ENCODE measurements at places on chromosomes 13 and 19. TPM values are rescaled to one million over a fixed set of nuclear protein-coding genes. Genes with fewer than 3 reads are reported as not detected.

Gene VSTM1
- total RNA-seq: not detected

Gene PET100
- total RNA-seq: 25.0 TPM

Gene ZSCAN4
- total RNA-seq: not detected

DNA sequence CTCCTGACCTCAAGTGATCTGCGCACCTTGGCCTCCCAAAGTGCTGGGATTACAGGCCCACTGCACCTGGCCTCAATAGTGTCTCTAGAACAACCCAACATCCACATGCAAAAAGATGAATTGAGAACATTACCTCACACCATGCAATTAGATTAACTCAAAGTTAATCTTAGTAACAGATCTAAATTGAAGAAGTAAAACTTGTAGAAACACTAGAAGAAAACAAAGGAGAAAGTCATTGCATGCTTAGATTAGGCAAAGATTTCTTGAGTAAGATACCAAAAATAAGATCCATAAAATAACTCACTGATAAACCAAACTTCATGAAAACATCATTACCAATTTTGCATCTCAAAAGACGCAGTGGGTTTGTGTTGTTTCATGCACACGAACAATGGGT is 2.8 kb downstream of the CPAMD8 start:
- no peak for DNase-seq

- DNase-seq: no peak
Observed at GRCh38 chr13:27637289-27637626, 15.6 kb downstream of the POLR1D start.

DNA sequence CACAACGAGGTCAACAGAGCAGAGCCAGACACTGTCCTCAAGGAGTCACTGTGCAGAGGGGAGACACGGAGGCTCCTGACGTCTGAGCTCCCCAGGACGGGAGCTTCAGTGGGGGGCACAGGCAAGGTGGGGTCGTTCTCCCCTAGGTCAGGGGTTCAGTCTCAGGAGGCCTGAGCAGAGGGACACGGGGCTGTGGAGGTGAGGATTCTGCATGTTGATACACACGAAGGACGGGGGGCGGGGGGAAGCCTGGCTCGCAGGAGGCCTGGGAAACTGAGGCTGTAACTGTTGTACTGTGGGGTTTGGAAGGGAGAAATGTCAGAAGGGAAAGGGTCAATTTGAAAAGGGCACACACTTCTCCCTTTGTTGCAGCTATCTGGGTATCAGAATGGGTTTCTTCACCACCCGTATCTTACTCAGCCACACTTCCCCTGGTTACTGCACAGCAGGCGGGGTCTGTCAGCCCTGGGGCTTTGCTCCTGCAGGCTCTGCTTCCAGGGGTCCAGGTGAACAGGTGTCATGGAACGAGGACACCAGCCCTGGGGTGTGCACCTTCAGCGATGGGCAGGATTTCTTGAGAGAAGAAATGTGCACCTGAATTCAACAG is 748 bp upstream of the SIGLEC8 start:
- DNase-seq: no peak

GRCh38 chr19:18230941-18231734 is 4.9 kb upstream of the PDE4C start:
- DNase-seq: no peak

GRCh38 chr19:43804432-43804831 is 2.2 kb upstream of the LYPD5 start:
- no peak for DNase-seq

DNA sequence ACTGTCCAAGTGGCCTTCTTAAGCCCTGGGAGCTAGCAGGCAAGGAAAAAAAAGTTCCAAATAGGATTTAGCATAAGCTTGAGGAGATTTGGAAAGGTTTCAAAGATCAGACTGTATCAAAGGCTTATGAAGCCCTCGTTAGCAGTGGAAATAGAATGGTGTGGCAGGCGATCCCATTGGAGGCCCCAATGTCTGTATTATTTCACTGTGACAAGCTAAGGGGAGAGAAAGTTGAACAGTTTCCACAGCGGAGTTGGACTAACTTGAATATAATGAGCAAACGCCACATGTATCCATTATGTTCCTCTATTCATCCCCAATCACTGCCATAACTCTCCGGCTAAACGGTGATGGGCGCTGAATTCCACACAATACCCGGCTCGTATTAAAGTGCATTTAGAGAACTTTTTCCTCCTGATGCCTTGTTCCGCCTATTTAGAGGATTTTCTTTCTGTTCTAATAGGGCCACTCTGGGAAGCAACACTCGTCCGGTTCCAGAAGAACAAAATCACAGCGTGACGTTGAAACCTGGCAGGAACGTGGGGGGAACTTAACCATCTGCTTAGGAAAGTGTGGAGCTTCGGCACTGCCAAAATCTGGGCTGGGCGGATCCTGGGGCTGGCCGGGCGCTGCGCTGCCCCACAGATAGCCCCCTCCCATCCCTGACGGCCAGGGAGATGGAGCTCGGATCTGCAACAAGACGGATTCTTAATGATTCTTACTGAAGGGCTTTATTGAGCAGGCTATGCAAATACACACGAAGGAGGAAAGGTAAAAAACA is 1.0 kb upstream of the PCDH8 start:
- DNase-seq: no peak
